ENCODE measurements at places on chromosomes 2 and 18.
A peak's percentile ranks its signal among the peaks of the same experiment; 100 is the strongest.

DNA sequence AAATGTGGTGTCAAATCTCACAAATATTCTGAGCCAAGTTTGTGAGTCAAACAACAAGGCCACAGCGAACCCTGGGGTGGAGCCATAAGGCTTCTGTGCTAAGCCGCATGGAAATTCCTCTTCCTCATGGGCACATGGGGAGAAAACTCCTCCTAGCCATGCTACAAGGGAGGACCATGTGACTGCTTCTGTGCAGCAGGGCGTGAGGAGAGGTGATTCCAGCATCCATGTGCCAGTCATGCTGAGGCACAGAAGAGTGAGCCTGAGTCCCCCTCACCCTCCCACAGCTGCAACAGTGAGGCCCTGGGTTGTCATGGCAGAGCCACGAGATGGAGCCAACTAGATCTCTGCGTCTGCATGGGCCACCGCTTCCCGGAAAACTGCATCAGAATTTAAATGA is 488.8 kb upstream of the RAB6C start:
- no peak for DNase-seq

- peak; percentile 22 for DNase-seq
These were observed 29.2 kb upstream of the STK17B start for GRCh38 chr2:196200557-196200956.

GRCh38 chr18:10739152-10739551 is 213.3 kb downstream of the NAPG start:
- no peak for DNase-seq

GRCh38 chr2:37013315-37013641 is 46.9 kb upstream of the STRN start:
- DNase-seq, result no peak

- DNase-seq, result no peak
These were observed 277.3 kb downstream of the PTPRM start for GRCh38 chr18:7844418-7844817.

- no peak for DNase-seq
These were observed 45.8 kb downstream of the GALNT13 start for GRCh38 chr2:153917570-153917969.

GRCh38 chr2:45968946-45969584 is 317.6 kb downstream of the PRKCE start:
- DNase-seq, result no peak

GRCh38 chr2:40809156-40809555 is 357.3 kb upstream of the SLC8A1 start:
- DNase-seq, result no peak

DNA sequence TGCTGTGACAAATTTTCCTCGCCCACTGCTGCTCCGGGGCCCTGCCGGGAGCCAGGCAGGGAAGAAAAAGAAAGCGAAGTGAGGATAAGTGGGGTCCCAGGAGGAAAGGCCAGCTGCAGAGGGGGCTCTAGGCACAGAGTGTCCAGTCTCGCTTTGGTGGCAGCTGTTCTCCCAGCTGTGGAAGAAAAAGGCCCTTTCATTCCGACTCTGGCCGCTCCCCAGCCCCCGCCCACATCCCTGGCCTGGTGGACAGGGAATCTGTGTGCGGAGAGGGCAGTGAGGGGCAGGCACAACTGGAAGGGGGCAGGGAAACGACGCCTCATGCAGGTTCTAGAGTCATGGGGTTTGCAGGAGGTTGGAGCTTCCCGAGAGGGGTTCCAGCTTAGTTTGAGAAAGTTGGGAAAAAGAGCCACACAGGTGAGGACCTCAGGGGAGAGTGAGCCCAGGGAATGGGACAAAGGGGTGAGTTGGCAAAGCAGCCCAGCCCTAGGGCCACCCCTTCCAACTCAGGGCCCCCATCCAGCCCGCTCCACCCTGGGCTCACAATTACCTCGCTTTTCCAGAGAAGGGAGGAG is 1.8 kb downstream of the RTKN start:
- no peak for DNase-seq

DNA sequence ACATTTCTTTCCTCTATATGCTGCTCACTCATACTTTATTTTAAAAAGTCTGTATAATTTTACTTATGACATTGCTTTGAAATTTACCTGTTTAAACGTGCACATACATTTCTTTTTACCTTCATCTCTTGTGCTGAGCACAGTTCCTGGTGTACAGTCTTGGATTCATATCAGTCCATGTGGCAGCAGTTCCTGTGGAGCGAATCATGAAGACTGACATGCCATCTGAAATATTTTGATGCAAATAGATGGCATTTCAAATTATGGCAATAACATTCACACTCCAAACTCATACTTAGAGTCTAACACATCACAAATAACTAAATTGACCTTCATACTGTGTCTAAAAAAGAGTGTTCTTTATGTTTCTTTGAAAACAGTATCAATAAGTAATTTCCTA is 90.3 kb upstream of the CDH2 start:
- no peak for DNase-seq

DNA sequence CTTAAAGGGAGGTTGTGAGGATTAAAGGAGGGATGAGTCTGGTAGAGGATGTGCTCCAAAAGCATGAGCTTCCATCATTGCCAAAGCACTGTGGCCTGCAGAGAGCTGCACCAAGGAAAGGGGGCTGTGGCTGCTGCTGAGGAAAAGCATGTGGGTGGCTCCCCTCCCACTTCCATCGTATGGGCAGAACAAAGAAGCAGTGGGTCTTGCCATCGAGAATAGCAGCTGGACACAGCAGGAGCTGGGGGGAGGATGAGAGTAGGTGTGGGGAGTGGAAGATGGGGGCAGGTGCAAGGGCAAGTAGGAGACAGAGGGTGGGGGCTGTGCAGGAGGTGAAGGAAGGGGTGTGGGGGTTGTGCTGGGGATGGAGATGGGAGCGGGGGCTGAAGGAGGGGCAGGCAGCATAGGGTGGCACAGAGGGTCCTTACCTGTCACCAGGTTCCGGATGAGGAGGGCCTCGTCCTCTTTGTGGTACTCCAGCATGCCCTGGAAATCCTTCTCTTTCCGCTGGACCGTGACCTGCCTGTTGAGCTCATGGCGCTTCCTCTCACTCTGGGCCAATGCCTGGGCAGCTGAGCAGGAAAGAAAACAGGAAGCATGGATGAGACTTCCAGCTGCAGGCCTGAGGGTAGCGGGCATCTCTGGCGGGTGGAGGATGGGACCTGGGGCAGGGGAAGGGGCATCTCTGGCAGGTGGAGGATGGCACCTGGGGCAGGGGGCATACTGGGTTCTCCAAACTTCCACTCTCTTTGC is 33.6 kb upstream of the ACAA2 start:
- DNase-seq, result no peak

DNA sequence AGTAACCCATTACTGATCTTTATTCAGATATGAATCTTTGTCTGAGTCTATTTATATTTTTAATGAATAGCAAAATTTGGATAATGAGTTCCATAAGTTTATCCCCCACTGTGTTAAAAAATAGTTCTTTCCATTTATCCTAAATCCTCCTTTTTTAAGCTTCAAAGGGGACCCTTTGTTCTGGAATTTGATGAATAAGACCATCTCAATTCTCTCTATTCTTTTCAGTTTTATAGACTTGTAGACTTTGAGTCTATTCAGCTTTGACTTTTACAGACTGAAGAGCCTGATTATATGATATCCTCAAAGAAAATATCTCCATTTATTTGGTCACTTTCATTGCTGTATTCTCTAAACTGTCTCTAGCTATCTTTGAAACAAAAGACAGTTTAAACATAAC is 2146.1 kb upstream of the CELF4 start:
- DNase-seq, result no peak

GRCh38 chr18:64240316-64240715 is 91.4 kb upstream of the LINC00305 start:
- DNase-seq, result no peak

DNA sequence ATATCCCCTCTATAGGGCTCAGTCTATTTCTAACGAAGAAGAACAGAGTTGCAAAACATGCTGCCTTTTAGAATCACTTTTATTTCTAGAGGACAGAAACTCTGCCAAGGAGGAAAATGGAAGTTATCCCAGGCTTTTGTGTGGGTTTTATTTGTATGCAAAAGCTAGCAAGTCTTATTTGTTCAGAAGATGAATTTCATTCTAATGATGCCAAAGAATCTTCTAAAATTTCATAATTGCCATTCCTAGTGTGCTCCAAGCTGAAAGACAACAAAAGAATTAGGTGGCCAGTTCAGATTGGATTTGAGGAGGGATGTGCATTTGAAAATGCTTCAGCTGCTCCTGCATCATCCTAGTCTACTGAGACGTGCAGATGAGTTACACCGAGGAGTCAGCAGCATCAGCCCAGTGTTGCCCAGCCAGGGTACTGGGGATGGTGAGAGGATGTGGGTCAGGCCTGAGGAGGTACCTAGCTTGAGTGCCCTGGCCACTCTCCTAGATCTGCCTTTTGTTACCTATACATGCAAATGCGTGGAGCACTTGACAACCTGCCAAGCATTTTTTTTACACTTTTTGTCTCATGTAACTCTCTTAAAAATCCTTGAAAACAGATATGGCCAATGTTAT is 80.1 kb downstream of the KCNS3 start:
- DNase-seq, result no peak
